ENCODE measurements at places on chromosomes 6 and 20.

- DNase-seq, result no peak
Observed at GRCh38 chr6:2725999-2726567, 24.6 kb downstream of the MYLK4 start.

DNA sequence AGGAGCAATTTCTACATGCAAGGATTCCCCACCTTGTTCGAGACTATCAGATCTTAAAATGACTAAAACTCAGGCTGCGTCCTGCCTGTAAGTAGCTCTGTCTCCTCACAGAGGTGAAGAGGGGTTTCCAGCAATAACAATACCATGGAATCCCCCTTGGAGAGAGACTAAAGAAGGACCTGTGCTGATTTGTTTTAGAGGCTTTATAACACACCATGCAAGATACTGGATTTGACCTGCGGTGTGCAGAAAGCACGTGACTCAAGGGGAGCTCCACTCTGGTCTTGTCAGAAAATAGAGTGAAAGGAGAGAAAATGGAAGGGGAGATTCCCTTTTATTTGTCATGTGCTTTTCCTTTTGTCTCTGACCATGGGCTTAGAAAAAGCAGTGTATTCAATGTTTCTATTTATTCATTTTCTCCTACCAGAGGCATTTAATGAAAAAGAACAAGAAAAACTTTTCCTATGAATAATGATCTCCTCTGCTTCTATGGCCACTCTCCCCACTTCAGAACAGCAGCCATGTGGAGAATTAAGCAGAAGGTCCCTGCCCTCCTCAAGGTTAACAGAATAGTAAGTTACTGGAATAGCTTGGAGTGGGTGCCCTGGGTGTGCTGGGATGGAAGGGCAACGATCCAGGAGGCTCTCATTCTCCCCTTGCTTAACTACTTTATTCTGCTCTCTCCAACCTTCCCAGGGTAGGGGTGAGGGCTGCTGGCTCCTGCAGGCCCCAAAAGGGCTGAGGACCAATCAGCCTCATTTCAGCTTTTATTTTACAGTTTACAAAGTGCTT is 19.2 kb upstream of the MRPS10 start:
- no peak for DNase-seq

- DNase-seq, result no peak
Observed at GRCh38 chr6:95687839-95688238, 110.5 kb downstream of the MANEA start.

GRCh38 chr6:2517855-2518473 is 232.8 kb downstream of the MYLK4 start:
- no peak for DNase-seq

GRCh38 chr6:81889377-81890053 is 137.0 kb upstream of the TENT5A start:
- DNase-seq, result no peak

- DNase-seq, result no peak
Observed at GRCh38 chr20:35237486-35237885, 11.0 kb downstream of the MMP24 start.

GRCh38 chr6:88972504-88973423 is 9.3 kb upstream of the RNGTT start:
- DNase-seq, result no peak

Measured in LNCaP clone FGC (cell line).